ENCODE measurements at places on chromosomes 13 and 19. TPM values are rescaled to one million over a fixed set of nuclear protein-coding genes. Genes with fewer than 3 reads are reported as not detected.

SLITRK1 gene
- not detected for total RNA-seq

GRCh38 chr19:42269478-42270345 lies 660 bp downstream of the CIC start:
- no peak for DNase-seq

DNA sequence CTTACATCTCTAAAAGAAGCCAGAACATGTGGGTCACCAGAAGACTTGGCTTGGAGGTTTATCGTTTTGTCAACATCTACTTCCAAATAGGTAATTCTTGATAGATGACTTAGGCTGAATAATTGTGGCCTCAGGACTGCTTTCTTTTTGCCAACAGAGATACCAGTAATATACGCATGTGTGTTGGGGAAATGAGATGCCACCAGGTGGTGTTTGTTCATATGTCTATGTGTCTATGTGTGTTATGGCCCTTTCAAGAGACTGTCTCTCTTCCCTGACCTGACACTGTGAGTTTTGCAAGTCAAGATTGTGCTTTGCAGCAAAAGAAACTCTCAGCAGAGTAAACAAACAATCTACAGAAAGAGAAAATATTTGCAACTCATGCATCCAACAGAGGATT lies 31.6 kb upstream of the METTL21C start:
- DNase-seq: no peak

- no peak for DNase-seq
Observed at GRCh38 chr13:76638181-76638580, 248.0 kb downstream of the KCTD12 start.

GRCh38 chr19:30222428-30222873 lies 149.7 kb upstream of the ZNF536 start:
- DNase-seq: no peak

NKG7 gene
- total RNA-seq: not detected

CYSLTR2 gene
- not detected for total RNA-seq

GRCh38 chr19:4456476-4456842 lies 1.1 kb downstream of the UBXN6 start:
- DNase-seq: no peak

RPS15 gene
- 1,346 TPM for total RNA-seq

- no peak for DNase-seq
Observed at GRCh38 chr13:32609428-32609827, 23.2 kb downstream of the PDS5B start.

GRCh38 chr19:8034178-8034525 lies 18.4 kb upstream of the CCL25 start:
- no peak for DNase-seq

GRCh38 chr19:47729799-47730520 lies 15.4 kb upstream of the NOP53 start:
- DNase-seq: peak; percentile 59

DNA sequence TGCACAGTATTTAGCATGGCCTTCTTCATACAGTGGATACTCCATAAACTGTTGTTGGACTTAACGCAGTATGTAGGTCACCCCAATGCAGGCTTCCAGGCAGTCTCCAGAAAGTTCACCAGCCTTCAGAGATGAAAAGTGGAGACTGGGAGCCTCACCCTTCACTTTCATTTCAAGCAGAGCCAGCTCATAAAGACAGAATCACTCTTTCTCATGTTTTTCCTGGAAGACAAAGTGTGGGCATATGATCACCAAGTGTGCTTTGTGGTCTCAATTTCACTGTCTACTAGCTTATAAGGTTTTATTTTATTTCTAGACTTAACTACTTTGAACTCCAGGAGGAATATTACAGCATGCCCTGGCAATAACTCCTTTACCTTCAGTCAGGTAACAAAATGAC lies 26.3 kb upstream of the TNFSF11 start:
- DNase-seq: no peak

BEST2 gene
- not detected for total RNA-seq

DNA sequence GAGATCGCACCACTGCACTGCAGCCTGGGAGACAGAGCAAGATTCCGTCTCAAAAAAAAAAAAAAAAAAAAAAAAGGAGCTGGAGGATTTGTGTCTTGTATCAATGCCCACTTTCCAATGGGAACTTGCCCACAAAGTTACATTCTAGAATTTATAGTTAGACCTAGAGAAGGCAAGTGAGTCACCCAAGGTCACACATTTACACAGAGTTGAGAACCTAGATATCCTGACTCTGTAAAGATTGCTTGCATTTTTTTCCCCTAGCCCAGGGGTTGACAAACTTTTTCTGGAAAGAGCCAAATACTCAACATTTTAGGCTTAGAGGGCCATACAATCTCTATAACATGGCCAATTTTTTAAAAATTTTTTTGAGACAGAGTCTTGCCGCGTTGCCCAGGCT lies 7.7 kb upstream of the BRD4 start:
- no peak for DNase-seq

DNA sequence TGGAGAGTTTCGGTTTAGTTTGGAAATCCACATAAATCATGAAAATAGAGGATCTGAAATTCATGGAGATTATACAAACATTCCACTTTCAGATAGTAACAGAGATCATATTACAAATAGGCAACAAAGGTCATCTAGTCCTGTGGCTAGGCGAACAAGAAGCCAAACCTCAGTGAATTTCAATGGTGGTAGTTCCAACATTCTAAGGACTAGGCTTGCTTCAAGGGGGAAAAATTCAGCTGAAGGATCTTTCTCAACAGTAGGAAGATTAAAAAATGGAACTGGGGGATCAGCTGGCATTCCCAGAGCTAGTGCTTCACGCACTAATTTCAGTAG lies 47.0 kb downstream of the FOXO1 start:
- no peak for DNase-seq
